ENCODE measurements at places on chromosomes 16 and 17.
A peak's percentile ranks its signal among the peaks of the same experiment; 100 is the strongest.

DNA sequence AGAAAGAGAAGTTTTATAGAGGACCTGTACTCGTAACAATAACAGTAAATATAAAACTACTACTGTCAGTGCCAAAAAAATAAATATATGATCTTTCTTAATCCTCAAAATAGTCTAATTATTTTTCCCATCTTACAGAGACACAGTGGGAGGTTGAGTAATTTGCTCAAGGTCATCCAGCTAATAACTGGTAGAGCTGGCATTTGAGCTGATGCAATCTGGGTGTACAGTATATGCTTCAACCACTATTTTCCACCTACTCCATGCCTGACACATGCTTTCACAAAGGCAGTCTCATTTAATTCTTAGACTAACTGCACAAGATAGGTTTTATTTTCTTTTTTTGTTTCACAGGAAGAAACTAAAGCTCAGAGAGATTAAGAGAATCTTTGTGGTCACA lies 33.6 kb downstream of the PIGL start:
- DNase-seq = no peak

DNA sequence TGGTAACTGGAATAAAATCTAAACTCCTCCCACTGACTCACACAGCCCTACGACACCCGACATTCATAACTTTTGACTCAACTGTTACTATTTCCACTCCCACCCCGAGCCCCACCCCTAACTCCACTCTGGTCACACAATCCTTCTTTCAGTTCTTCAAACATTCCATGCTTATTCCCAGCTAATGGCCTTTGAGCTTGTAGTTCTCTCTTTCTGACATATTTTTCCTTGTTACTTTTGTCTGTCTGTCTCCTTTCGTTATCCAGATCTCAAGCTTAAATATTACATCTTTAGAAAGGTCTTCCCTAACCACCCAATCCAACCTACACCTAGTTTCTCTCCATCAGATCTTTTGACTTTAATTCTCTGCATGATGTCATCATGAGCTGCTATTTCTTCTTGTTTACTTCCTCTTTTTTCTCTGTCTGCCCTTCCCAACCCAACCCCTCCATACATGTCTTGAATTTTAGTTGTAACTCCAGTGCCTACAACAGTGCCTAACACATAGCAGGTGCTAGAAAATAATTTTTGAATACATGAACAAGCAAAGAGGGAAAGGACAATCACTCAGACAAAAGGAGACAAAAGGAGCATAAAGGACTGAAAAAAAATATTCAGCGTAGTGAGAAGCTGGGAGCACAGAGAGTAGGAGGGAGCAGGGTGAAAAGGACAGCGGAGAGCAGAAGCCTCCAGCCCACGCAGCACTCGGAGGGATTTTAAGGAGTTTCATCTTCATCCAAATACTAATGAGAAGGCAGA lies 65.2 kb upstream of the SMIM36 start:
- peak; percentile 53 for DNase-seq

DNA sequence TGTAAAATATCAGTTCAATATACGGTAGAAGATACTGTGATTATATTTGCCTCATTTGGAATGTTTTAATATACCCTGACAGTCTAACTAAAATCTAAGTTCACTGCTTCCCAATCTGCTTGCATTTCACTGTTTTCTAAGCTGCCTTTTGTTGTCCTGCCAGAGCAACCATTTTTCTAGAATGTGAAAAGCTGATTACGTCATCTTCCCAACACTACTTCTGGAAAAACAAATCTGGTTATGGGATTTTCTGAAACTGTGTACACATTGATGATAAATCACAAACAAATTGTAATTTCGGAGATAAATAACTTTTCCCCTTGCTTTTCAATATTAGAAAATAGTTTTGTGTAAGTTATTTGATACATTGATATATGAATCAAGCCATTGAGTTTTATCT lies 1529.0 kb downstream of the CDH11 start:
- DNase-seq = no peak

GRCh38 chr17:79065105-79065670 lies 9.4 kb upstream of the ENGASE start:
- DNase-seq = peak; percentile 45

DNA sequence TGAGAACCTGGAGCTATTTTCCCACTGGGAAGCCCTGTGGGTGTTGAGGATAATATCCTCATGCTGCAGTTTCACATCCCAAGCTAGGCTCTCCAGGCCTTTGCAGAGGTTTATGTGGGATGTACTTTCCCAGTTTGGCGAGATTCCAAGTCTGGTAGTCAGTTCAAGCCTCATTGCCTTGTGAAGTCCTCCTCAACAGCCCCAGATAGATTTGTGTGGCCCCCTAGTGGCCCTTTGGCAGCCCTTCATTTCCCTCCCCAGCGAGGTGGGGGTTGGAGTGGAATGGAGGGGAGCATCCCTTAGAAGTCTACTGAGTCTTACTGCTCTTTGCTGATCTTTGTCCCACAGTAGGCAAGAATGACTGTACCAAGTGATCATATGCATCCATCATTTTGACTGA lies 137.9 kb downstream of the CDH11 start:
- peak; percentile 80 for DNase-seq

DNA sequence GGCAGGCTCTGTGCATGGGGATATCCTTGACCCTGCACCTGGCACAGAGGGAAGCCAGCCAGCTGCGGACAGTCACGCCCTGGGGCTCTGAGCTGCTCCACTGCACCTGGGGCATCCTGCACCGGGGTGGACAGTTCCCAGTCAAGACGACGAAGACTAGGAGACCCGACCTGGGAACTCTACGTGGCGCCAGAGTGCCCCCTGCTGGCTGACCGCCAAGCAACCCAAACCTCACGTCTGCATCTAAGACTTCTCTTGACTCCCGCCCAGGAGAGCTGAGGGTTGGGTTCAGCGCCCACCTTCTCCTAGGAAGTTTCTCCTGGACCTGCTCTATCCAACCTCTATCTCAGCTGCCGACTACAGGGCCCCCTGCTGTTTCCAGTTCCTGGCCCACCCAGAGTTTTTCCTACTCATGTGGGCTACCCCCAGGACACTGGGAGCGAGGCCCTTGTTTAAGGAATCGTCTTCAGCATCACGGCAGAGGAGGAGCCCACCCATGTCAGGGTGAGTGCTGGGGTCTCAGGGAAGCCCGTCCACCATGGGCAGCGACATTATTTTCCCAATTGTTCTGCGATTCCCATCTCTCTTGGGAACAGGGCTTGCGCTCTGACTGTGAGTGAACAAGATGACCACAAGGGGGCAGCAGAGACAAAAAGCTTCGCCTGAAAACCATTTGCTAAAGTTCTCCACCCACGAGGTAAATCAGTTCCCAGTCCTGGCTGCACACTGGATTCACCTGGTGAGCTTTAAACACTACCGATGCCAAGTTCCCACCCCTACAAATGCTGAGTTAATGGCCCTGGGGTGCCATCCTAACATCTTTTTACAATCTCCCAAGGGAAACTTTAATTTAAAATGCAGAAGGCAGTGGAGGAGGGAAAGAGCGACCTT lies 29.3 kb downstream of the TLE7 start:
- DNase-seq = peak; percentile 59

DNA sequence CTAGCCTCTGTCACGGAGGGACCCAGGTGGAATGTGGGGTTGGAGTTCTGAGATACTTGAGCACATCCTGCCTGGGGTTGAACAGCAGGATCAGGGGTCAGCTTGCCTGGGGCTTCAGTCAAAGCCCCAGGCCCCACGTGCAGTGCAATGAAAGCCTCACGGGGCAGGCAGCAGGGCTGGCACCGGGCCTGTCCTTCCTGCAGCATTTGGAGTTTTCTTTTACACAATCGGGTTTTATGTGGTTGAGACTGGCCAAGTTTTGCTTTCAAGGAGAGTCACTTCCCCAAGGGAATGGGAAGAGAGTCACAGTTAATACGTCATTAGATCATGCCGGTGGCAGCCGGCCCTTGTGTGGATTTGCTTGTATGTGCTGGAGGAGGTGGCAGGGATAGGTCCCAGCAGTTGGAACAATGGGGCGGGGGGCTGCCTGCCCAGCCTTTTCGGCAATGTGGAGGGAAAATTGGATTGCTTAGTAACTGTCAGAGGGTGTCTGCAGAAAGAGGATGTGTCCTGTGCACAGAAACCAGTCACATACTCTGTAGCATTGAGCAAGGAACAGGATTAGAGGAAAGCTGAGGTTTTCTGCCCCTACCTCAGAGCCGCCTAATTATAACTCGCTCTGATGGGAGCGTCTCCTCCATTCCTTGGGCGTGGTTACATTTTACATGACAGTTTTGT lies 4.5 kb downstream of the RMI2 start:
- DNase-seq = peak; percentile 31
